ENCODE measurements at places on chromosomes 7 and 10.

DNA sequence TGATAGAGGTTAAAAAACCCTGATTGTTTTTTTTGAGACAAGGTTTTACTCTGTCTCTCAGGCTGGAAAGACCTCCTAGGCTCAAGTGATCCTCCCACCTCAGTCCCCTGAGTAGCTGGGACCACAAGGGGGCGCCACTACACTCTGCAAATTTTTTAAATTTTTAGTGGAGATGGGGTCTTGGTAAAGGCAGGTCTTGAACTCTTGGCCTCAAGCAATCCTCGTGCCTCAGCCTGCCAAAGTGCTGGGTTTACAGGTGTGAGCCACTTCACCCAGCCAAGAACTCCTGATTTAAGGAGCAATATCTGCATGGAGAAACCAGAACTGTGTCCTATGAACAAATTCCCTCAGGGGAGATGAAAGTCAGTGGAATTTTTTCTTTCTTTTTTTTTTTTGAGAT, 7.3 kb upstream of the KLHDC10 start:
- no peak for DNase-seq

DNA sequence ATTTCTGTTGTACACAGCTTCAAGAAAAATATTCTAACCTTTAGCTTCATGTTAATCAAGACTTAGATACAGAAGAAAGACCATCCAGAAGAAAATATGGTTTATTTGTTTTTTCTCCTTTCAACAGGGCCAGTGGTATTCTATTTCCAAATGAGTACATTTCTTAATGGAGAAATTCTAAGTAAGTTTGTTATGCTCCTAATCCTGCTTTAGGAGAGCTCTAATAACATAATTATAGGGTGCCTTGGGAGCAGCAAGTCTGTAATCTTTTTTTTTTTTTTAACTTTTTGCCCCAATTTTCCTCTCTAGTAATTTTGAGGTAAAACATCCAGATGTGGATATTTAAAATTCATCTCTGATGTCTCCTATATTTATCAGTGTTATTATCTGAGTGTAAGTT, 98.1 kb downstream of the ADD3 start:
- DNase-seq: no peak

DNA sequence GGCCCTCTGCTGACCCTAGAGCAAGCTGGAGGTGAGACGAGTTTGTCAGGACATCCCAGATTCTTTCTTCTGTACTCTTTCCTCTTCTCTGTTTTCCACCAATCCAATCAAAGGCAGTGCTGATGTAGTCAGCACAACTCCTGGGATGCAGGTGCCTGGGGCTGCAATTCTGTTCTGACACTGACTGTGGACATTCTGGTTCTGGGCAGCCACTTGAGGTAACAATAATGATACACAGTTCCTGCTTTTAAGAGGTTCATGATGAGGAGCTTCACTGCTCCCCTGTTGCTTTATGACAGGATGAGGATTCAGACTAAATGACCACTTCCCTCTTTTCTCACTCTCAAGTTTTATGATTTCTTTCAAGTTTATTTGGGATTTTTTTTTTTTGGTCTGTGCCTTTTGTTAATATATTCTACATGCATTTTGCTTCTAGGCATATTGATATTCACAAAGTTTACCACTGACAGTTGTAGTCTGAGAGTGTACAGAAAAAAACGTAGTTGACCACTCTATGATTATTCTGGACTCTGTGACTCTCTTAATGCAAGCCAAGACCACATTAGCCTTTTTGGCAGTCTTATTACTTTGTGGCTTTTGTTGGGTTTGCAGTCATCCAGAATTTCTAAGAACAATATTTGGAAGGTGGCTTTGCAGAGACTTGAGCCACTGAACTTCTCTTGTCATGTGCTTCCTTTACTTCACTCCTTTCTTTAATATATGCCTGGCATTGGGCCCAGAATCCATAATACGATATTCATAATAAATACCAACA, 247.6 kb downstream of the AUTS2 start:
- DNase-seq: no peak

GRCh38 chr7:150340875-150341262, 560 bp downstream of the RARRES2 start:
- no peak for DNase-seq

DNA sequence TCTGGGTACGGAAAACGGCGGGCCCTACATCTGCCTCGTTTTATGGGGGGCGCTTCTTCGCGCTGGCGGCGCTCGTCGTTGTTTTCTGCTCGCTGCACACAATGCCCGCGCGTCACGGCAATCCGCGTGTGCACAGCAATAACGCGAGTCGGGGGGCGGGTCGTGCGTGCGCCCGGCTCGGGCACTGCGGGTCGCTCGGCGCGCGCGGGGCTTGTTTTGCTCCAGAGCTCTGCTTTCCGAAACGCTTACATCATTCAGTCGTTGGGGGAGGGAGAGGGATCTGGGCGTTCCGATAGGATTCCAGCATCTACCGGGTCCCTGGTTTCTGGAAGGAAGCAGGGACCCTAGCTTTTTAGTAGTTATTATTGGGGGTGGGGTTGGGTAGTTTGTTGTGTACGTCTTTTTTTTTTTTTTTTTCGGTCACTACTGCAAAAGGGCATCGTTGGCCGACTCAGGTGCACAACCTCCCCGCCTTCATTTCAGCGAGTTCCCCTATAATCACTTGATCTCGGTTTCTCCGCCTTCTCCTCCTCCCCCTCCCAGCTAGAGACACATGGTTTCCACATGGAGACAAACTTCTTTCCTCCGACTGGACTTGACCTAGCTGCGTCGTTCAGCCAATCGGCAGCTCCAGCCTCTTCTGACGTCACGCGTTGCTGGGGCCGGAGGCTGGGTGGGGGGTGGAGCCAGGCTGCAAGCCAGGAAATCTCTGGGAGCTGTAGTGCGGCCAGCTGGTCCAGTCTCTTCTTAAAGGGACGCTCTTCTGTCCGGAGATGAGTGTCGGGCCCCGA, 3.5 kb downstream of the MXI1 start:
- DNase-seq: peak; percentile 99

DNA sequence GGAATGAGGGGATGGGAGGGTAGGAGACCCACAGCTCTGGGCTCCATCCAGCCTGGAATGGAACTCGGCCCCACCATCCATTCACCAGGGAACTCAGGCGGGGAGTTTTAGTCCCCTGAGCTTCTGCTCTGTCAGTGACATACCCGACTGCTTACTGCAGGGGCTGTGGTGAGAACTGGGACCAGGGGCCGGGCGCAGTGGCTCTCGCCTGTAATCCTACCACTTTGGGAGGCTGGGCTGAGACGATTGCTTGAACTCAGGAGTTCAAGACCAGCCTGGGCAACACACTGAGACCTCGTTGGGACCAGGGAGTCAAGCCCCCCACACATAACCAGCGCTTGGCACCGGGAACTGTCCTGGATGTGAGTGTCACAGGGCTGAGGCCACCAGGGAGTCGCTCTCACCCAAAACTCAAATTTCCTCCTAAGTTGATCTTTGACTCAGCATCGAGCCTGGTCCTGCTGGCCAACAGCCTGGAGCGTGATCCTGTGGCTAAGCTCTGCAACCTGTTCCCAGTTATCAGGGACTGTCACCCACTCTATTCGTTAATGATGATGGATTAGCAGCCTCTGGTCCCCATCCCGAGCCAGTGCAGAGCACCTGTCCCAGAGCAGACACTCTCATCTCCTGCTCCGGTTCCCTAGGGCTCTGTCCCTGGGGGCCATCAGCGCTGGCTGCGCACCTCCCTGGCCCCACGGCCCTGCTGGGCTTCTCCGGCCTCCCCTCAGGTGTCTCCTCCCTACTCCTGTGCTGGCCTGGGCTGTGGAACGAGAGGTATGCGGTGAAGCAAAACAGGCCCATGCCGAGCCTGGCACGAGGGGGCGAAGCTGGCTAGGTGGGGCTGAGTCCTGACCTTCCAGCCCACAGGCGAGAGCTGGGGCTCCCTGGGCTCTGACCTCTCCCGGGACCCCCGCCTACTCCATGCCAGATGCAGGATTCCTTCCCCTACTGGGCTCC, 902 bp upstream of the CLDN15 start:
- no peak for DNase-seq

DNA sequence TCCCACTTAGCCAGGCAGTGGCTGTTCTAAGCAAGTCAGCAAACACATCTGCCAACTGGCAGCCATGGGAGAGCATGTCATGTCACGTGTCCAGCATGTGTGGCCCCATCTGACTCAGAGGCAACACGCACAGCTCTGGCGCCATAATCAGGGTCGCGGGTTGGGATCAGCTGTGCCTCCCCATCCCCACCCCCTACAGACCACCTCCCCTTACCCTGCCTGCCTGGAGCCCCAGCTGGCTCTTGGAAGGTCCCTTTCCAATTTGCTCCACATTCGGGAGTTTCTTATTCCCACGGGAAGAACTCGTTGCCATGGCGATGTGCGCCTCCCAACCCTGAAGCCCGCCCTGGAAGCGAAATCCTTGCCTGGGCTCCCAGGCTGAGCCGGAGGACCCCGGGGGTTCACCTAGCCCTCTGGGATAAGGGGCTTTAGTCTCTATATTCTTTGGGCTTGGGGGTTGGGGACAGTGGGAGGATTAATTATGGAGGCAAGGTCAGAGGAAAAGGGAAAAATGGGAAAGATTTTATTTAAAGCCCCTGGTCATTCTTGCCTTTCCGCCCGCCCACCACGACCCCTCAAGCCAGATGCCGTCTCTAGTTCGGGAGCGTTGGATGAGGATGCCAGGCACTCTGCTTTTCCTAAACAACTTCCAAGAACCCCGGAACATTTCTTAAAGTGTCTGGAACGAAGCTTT, 283.7 kb downstream of the ZEB1 start:
- peak; percentile 71 for DNase-seq

DNA sequence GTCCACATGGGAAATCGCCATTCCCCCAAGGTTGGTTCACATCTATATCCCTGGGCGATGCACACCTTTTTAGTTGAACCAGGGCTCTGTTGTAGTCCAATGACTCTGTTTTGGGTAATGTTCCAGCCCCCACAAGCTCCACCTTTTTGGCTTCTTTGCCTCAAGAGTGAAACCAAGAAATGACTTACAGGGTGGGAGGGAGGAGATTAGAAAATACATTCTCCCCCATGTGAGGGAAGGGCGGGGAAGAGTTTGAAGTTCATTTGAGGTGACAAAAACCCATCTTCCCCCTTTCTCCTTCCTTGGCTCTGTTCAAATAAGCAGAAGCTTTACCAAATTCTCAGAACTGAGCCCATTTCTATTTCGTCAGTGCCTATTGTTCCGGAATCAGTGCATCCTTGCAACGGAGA, 82.8 kb downstream of the GATA3 start:
- no peak for DNase-seq

- DNase-seq: no peak
Observed at GRCh38 chr7:16982640-16983350, 101.0 kb upstream of the AGR3 start.

DNA sequence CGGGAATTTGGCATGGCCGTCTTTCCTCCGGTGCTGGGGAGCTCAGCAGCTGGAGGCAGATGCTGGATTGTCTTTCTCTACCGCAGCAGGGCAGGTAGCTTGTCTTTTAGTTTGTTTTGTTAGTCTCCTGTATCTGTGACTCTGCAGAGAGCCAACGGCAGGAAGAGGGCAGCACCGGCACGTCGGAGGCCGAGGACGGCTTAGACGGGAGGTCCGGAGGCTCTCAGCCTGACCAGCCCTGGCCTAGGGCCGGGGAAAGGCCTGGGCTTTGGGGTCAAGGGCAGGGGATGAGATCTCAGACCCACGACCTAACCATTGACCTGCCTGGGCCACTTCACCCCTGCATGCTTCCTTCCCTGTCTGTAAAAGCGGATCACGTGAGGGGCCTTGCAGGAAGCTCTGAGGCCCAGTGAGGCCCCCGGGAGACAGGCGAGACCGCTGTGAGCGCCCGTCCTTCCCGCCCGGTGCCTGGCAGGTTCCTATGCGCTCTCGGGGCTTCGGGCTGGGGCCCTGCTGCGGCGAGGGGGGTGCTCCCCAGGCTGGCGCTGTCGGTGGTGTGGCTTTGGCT, 72.7 kb downstream of the LHPP start:
- no peak for DNase-seq

- no peak for DNase-seq
Observed at GRCh38 chr7:8044761-8045430, 76.3 kb downstream of the GLCCI1 start.

GRCh38 chr10:52004342-52004949, 305.1 kb upstream of the CSTF2T start:
- no peak for DNase-seq

GRCh38 chr10:131264110-131264788, 47.3 kb downstream of the TCERG1L start:
- no peak for DNase-seq

DNA sequence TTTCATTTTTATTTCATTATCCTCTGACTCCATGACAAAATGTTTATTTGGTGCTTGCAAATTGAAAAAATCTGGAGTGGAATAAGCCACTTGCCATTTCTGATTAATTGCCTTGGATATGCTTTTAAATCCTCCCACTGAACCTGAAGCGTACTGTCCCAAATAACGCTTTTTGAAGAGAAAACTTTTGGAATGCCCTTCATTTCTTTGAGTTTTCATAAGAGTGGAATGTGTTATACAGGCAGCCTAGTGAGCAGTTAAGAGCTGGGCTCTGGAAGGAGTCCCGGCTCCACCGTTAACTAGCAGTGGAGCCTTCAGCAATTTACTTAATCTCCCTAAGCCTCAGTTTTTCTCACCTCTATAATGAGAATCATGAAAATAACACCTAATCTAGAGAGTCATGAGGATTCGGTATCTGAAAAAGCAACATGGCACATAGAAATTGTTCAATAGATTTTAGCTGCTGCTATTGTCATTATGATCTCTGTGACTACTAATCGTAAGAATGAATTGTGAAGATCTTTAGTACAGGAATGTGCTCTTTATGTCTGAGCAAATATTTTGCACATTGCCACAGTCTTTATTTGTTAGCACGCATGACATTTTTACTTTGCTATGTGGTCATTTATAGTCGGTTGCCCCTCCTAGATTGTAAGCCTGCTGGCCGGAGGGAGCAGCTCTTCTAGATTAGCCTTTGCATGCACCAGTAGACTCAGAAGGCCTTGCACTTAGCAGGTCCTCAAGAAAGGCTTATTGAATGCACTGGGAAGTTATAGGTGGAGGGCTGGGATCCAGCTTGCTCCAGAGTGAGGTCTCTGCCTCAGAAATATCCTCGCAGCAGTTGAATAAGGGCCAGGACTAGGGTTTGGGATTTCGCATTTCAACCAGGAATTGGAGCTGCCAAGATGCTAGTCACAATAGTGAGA, 59.4 kb downstream of the PLCE1 start:
- no peak for DNase-seq

GRCh38 chr7:143360788-143361551, 1.5 kb downstream of the FAM131B start:
- DNase-seq: no peak

DNA sequence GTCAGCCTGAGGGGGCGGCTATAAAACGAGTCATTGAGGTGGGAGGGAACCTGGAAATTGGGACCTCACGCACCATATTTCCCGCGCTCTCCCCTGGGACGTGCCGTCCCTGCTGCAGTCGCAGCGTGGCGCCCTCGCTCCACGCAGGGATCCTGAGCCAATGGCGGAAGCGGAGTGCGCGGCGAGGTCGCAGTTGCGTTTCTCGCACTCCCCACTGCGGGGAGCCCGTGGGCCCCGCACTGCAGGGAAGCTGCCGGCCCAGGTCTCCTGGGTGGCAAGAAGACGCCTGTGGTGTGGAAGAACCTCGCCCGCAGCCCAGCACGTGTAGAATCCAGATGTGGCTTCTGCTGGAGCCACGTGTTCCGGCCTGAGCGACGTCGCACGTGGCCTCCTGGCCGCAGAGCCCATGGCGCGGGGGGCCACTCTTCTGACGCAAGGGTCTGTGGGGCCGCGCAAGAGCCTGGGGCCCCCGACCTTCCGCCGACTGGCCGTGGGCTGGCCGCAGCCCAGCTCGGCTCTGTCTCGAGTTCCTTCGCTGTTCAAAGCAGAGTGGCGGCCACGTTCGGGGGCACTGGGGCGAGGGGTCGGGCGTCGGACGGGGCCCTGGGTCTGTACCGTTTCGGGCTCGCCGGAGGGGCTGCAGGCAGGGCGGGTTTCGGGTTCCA, 26.4 kb downstream of the HIF1AN start:
- peak; percentile 61 for DNase-seq

- DNase-seq: no peak
Observed at GRCh38 chr7:149161241-149161848, 14.1 kb downstream of the ZNF398 start.
